ENCODE measurements at places on chromosomes 11 and 22. TPM values are rescaled to one million over a fixed set of nuclear protein-coding genes. Genes with fewer than 3 reads are reported as not detected.

- H3K27ac ChIP-seq = no peak overlapping the region
- H3K36me3 ChIP-seq = no peaks in the 10 kb centered on the region
- no peaks in the 10 kb centered on the region for H3K27me3 ChIP-seq
- no peaks in the 10 kb centered on the region for H3K4me1 ChIP-seq
These were observed 28.9 kb downstream of the PLEKHA7 start for GRCh38 chr11:16985297-16985696.

DNA sequence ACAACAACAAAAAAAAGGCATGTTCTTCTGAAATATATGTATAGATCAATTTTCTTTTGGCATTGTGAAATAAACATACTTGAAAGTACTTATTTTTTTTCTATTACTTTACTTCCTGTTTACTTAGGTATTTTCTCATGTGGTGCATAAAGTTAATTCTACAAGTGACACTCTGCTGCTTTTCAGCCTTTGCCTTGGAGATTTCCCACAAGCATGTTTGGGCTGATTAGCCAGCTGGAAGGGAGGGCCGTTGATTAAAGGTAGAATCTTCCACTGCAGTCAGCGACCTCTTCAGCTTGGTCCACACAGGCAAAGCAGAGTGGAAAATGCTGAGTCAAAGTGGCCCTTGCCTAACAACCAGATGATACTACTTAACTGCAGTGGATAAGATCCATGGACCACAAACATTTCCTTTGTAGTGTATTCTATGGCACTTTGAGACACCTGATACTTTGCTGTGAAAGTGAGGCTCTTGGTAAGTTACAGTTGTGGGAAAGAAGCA lies 176.0 kb downstream of the ARHGAP42 start:
- peak overlapping the region; percentile 48 for H3K27ac ChIP-seq
- peak; percentile 81 for DNase-seq
- H3K36me3 ChIP-seq = no peaks in the 10 kb centered on the region

PITPNM1 gene
- 31.2 TPM for total RNA-seq

CARD10 gene
- total RNA-seq = 8.3 TPM

GRCh38 chr11:99352642-99353041 lies 331.9 kb downstream of the CNTN5 start:
- no peak for DNase-seq
- H3K27me3 ChIP-seq = 0 out of 2 replicates have a peak, but pooled peaks cover 3% of the 10 kb centered on the region
- H3K4me1 ChIP-seq = no peaks in the 10 kb centered on the region
- no peak overlapping the region for H3K27ac ChIP-seq
- H3K36me3 ChIP-seq = no peaks in the 10 kb centered on the region

GRCh38 chr11:68468217-68468828 lies 7.8 kb downstream of the PPP6R3 start:
- H3K27ac ChIP-seq = no peak overlapping the region
- no peaks in the 10 kb centered on the region for H3K36me3 ChIP-seq
- DNase-seq = no peak
- H3K27me3 ChIP-seq = no peaks in the 10 kb centered on the region
- H3K4me3 ChIP-seq = no peak overlapping the region

PATE2 gene
- not detected for total RNA-seq

DNA sequence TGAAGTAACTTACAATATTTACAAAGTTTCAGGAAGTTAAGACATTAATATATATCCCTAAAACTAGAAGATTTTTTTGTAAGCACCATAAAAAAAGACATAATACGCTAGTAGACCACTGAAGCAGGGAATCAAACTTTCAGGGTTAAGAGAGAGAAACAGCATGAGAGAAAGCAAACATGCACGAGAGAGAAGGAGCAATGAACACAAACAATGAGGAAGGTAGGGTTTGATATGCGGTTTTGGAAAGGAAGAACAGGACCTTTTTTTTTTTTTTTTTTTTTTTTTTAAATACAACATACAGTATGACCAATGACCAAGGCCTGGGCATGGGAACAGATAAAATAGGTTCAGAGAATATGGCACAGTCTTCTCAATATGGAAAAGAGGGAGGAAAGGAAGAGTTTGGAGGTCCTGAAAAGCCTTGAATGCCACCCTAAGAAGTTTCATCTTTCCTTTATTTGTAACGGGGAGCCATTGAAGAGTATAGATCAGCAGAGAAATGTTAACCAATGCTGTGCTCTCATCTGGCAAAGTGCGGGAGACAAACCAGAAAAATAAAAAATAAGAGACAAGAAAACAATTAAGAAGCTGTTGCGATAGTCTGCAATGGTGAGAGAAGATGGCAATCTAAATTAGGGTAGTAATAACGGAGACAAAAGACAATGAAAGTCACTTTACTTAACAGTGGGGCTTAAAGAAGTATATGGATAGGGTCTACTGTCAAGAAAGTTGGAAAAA lies 101.0 kb downstream of the USP35 start:
- H3K4me3 ChIP-seq = no peak overlapping the region
- no peaks in the 10 kb centered on the region for H3K27me3 ChIP-seq
- no peaks in the 10 kb centered on the region for H3K4me1 ChIP-seq
- H3K27ac ChIP-seq = no peak overlapping the region
- H3K36me3 ChIP-seq = no peaks in the 10 kb centered on the region
- no peak for DNase-seq

GRCh38 chr22:36292823-36293530 lies 40.0 kb downstream of the APOL1 start:
- H3K27ac ChIP-seq = no peak overlapping the region
- no peak for DNase-seq
- H3K4me1 ChIP-seq = no peaks in the 10 kb centered on the region

GRCh38 chr11:71246559-71246958 lies 5.8 kb downstream of the SHANK2 start:
- no peaks in the 10 kb centered on the region for H3K36me3 ChIP-seq
- H3K27ac ChIP-seq = no peak overlapping the region
- H3K4me3 ChIP-seq = no peak overlapping the region
- peaks cover 34% of the 10 kb centered on the region for H3K27me3 ChIP-seq

GRCh38 chr11:20360650-20361049 lies 2.9 kb upstream of the HTATIP2 start:
- no peaks in the 10 kb centered on the region for H3K27me3 ChIP-seq
- no peak overlapping the region for H3K27ac ChIP-seq
- DNase-seq = peak; percentile 8
- H3K36me3 ChIP-seq = no peaks in the 10 kb centered on the region

DNA sequence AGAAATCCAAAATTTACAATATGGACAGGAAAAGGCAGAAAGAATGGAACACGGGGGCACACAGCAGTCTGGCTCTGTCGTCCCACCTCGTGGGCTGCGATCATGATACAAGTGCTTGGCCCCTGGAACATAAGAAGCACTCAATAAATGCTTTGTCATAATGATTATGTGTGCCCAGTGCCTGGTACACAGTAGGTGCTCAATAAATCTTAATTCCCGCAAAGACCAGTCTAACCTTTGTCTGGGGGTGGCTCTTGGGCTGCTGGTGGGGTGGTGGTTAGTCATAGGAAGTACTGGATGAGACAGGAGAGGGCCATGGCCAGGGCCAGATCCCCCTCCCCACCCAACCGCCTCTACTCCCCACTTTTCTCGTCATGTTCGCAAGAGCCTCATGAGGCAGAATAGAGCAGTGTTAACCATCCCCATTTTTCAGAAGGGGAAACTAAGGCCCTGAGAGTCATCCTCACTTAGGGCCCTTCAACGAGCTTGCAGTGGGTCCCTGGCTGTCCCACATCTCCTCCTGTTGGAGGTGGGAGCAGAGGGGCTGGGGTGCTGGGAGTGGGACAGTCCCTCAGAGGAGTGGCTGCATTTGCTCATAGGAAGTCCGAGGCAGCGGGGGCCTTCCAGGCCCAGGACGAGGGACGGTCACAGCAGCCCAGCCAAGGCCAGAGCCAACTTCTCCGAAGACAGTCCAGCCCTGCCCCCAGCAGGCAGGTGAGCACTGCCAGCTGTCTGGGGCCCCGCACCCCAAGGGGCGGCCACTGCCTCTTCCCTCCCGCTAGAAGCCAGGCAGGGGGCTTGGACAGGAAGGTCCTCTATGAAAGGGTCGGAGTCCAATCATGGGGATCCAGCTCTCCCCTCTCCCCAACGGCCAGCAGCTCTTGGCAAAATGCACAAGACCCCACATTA lies 36.1 kb downstream of the TRIOBP start:
- H3K27ac ChIP-seq = no peak overlapping the region
- no peak for DNase-seq
- H3K4me3 ChIP-seq = no peak overlapping the region

GRCh38 chr11:122779047-122779629 lies 59.2 kb upstream of the CRTAM start:
- H3K27ac ChIP-seq = no peak overlapping the region
- H3K4me3 ChIP-seq = no peak overlapping the region
- H3K36me3 ChIP-seq = no peaks in the 10 kb centered on the region
- H3K4me1 ChIP-seq = peaks cover 15% of the 10 kb centered on the region
- no peaks in the 10 kb centered on the region for H3K27me3 ChIP-seq
- no peak for DNase-seq

DNA sequence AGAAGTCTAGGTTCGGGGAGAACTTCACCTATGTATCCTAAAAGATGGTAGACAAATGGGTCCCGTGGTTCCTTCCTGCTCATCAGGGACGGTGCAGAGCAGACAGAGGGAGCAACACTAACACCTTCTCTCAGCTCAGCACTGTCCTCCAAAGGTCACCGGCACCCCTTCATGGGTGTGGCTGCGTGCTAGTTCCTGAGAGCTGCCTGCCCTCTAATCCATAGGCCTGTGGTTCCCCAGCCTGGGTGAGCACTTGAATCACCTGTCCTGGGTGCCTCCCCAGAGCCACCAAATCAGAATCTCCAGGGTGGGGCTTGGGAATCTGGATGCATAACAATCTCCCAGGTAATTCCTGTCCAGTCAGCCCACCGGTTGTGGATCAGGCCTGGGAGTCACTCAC lies 113.9 kb upstream of the TMEM45B start:
- H3K27me3 ChIP-seq = peaks cover 28% of the 10 kb centered on the region
- no peak overlapping the region for H3K4me3 ChIP-seq
- no peaks in the 10 kb centered on the region for H3K36me3 ChIP-seq

DNA sequence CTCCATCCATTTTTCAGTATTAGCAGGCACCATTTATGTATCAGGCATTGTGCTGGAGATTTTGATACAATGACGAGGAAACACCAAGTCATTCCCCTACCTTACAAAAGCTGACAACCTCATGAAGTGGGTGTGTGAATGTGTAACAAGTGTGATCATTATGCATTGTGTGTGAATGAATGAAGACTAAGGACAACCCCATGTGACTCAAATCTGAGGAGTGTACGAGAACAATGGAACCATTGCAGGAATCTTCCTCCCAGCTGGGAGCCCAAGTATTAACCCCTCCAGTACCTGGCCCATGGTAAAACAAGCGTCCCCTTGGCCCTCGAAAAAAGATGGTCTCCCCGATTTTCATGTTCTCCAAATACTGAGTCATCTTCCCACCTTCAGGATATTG lies 4.4 kb downstream of the CYB5R2 start:
- H3K27me3 ChIP-seq = no peaks in the 10 kb centered on the region
- H3K27ac ChIP-seq = no peak overlapping the region
- no peaks in the 10 kb centered on the region for H3K36me3 ChIP-seq
- no peak overlapping the region for H3K4me3 ChIP-seq
- DNase-seq = no peak
- no peaks in the 10 kb centered on the region for H3K4me1 ChIP-seq

DNA sequence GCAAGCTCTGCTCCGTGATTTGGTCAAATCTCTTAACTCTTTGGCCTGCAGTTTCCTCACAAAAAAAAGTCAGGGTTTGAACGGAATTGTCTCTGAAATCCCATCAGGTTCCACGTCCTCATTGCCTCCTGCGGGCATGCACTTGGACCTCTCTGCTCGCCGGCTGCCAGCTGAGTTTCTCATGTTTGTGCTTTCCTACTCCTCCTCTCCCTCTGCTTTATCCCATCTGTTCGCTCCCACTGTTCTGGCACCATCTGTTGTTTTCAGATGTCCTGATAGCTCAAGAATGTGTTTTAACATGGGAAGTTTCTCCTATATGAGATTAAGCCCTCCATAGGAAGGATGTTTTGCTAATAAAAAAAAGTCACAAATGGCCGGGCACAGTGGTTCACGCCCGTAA lies 49.4 kb upstream of the ARHGAP42 start:
- H3K4me3 ChIP-seq = no peak overlapping the region
- no peak overlapping the region for H3K27ac ChIP-seq
- no peak for DNase-seq

DNA sequence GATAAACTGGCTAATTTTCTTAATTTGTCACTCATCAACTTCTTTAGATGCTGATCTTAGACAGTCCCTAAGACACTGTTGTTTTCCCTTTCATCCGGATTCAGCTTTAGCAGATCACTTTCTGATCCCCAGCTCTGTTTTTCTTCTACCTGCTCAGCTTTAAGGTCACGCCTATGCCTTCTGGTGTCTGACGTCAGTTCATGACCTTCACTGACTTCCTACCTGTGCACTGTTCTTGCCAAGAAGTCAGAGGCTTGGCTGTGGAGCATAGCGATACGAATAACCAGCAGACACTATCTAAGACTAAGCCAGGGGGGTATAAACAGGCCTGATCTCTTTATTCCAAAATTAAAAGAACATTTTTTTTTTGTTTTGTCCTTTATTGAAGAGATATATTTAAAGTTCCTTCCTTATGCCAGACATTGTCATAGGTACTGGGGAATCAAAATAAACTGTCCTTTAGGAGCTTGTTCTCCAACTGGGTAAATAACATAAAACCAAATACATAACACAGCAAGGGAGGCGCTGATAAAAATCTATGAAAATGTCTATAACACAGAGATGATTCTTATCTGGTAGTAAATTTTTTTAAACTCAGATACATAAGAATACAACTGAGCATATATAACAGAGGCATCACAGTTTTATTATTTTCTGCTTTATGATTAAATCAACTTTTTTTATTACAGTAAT lies 352.2 kb upstream of the CTSC start:
- DNase-seq = no peak
- H3K4me3 ChIP-seq = no peak overlapping the region
- no peak overlapping the region for H3K27ac ChIP-seq
- 0 out of 2 replicates have a peak, but pooled peaks cover under 1% of the 10 kb centered on the region for H3K27me3 ChIP-seq
- H3K4me1 ChIP-seq = no peaks in the 10 kb centered on the region
- H3K36me3 ChIP-seq = no peaks in the 10 kb centered on the region

TMEM45B gene
- total RNA-seq = not detected

CAPRIN1 gene
- 176 TPM for total RNA-seq

- DNase-seq = no peak
- peaks cover 3% of the 10 kb centered on the region for H3K27me3 ChIP-seq
- H3K4me1 ChIP-seq = 0 out of 2 replicates have a peak, but pooled peaks cover 3% of the 10 kb centered on the region
- no peak within 1 kb of the TSS for H3K27ac ChIP-seq
- no peaks in the 10 kb centered on the region for H3K36me3 ChIP-seq
- H3K4me3 ChIP-seq = peak within 1 kb of the TSS; percentile 35
These were observed at the start of gene PKDREJ for GRCh38 chr22:46263216-46263590. Gene PKDREJ, minus strand, starts transcription at chr22:46263343. Its CDS starts 21 bp downstream, at chr22:46263322.

DNA sequence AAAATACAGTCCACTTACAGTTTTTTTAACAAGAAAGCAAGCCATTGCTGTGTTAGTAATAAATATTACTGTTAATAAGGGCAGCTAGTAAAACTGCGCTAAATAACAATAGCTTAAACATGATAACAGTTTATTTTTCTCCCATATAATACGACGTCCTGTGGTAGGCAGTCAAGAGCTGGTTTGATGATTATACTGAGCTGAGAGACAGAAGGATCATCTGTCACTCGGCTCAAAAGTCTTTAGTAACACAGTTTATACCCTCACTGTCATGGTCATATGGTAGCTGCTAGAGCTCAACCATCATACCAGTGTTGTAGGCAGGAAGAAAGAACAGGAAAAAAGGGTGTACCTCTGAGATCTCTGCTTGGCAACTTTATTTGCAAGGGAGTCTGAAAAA lies 29.1 kb upstream of the ANGPTL5 start:
- no peaks in the 10 kb centered on the region for H3K36me3 ChIP-seq
- no peaks in the 10 kb centered on the region for H3K27me3 ChIP-seq
- no peak for DNase-seq

Measured in GM23248 (cell line).